ENCODE measurements at places on chromosomes 12 and 14.

- DNase-seq = no peak
Observed at GRCh38 chr14:103772078-103772712, 56.6 kb downstream of the ZFYVE21 start.

DNA sequence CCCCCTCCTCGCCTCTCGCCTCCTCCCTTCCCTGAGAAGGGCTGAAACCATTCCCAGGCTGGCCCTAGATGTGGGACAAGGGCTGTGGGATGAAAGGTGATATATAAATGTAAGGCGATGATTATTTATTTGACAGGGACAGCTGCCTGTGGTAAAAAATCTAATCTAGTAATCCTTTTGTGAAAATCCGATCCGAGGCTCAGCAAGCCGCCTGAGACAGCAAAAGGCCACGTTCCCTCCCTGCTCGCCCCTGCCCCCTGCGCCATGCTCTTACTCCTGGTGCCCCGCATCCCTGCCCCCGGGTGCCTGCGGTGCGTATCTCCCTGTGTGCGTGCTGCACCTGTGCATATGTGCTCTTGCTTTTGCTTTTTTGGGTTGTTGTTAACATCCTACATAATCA is 65.2 kb downstream of the TSPAN9 start:
- no peak for DNase-seq

DNA sequence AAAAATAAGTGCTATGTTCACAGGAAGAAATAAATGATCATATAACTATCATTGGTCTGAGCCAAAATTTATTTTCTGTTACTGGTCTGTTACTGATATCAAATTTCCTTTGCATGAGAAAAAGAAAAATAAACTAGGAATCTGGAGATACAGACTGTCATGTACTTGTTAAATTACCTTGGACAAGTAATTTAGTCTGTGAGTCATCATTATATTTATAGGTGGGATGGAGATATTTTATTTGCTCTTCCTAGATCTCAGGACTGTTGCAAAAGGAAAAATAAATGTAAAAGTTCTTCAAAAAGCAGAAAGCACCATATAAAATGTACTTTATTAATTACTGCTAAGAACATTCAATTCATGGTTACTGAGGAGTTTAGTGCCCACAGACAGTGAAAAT is 174.4 kb downstream of the PTPRO start:
- no peak for DNase-seq

DNA sequence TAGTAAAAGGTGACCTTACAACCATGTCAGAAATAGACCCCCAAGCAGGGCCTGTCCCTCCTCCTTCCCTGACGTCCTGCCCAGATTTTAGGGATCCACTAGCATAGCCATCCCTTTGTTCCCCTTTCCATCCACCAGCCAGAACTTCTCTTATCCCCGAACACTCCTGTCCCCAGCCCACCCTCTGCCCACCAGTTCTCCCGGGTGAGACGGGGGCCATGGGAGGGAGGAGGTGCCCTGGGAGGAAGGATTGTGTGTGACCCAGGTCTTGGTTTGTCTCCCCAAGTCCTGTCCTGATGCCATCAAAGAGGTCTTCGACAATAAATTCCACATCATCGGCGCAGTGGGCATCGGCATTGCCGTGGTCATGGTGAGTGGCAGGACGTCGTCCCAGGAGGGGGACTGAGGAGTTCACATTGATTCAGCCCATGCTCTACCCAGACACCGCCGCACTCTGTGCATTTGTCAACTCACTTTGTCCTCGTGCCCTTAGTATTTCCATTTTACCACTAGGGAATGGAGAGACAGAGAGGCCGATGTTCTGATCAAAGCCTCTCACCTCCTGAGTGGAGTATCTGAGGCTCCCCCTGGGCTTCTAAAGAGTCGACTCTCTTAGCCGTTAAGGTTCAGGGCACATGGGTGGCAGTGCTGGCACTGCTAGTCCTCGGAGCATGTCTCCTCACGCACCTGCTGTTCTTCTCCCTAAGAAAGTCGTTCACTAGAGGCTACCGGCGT is 35.9 kb downstream of the CD9 start:
- DNase-seq = no peak

- no peak for DNase-seq
Observed at GRCh38 chr12:4325966-4326365, 5.0 kb downstream of the TIGAR start.
